HEK293T (cell line): ENCODE measurements at places on chromosomes 11 and 22.

- no peak for DNase-seq
Measured at GRCh38 chr11:69376155-69377028, 82.4 kb downstream of the MYEOV start.

DNA sequence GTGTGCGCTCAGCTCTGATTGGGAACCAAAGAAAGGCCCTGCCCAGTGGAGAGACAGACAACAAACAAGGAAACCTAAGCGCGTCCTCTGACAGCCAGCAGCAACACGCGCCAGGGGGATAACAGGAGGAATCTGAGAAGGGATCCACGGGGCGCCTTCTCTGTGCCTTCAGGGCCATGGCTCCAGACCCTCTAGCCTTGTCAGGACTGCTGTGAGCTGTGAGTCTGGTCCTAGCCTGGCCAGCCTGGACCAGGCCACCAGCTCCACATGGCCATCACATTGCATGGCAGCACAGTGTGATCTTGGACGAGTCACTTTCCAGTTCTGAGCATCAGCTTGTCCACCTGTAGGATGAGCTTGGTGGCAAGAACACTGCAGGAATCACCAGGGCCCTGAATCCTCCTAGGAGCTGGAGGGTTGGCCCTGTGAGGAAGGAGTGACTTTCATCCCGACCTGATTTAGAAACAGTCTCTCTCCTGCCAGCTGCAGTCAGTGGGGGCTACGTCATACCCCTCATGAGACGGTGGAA, 11.8 kb upstream of the MGAT3 start:
- no peak for DNase-seq

DNA sequence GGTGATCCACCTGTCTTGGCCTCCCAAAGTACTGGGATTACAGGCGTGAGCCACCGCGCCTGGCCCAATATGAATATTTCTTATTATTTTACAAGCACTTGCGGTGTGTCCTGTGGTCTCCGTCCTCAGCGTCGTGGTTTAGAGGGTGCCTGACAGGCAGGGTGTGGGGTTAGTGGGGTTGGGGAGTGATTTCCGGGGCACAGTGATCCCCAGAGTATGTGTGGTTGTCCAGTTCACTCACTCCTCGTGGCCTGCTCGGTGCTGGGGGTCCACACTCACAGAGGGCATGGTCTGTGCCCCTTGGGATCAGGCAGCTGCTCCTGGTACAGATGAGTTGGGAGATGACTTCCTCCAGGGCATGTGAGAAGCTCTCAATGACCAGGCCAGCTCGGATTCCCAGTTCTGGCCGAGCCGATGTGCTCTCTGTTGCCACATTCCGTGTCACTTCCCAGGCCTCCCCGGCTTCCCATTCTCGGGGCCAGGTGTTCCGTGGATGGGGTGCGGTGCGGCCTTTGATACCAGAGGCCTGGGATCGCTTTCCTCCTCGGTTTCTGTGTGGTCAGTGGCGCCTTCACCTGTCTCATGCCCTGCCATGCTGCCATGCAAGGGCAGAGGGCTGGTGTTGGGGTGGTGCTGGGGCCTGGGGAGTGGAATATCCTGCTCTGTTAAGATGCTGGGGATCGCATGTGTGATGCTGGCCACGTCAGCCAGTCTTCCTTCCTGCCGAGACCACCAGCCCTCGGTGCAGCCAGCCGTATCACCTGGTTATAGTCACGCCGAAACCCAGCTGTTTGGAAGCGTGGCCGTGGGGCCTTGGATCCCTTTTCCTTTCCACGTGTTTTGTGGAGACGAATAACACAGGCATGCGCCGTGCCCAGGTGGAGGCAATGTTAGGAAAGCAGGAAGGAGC, 39.6 kb downstream of the PARVB start:
- DNase-seq, result no peak

DNA sequence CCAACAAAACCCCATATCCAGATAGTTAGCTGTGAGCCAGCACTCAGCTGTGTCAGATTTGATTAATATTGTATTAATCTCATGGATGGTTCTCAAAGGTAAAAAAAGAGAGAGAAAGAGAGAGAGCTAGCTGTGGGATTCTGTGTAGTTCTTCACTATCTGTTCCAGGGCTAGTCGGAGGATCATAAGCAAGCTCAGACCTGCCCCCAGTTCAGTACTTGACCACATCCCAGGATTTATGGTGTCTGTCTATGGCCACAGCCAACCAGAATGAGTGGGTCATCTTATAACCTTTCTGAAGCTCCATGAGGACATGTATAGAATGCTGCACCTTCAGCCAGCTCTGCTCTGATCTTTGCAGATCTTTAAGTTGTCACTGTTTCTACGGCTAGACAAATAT, 13.5 kb upstream of the B3GNT6 start:
- DNase-seq, result no peak

- no peak for DNase-seq
Measured at GRCh38 chr11:33915526-33915925, 23.6 kb upstream of the LMO2 start.

GRCh38 chr22:30241576-30242371, 4.8 kb downstream of the LIF start:
- DNase-seq, result no peak

GRCh38 chr11:22666325-22666687, at the start of gene GAS2:
Gene GAS2 (plus strand): TSS chr11:22666611. CDS start chr11:22674870, 8,259 bp downstream.
- no peak for DNase-seq

- DNase-seq, result no peak
Measured at GRCh38 chr11:62592146-62592815, 958 bp upstream of the TUT1 start.

GRCh38 chr11:8092587-8093424, 11.8 kb downstream of the TUB start:
- peak; percentile 72 for DNase-seq

DNA sequence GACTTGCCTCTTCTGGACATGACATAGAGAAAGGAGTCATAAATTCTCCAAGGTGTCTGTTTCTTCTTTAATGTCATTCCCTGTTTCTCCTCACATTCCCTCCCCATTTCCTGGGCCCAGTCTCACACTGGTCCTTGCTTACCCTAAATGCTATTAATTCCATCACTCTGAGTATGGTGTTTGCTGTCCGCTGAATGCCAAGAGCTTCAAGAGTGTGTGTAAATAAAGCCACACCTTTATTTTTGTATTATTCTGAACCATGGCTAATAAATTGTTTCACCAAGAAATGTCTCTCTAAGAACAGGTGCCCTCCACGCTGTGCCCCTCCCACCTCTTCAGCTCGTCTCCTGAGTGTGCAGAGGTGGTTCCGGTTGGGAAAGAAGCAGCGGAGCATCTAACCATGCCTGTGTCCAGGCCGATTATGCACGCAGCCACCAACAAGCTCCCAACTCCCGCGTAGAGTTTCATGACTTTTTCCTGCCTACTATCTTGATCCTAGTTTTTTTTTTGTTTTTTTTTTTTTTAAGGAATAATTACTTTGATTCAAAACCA, 8.6 kb downstream of the TMEM121B start:
- no peak for DNase-seq

- DNase-seq, result no peak
Measured at GRCh38 chr11:2466869-2467694, 22.3 kb downstream of the KCNQ1 start.

- no peak for DNase-seq
Measured at GRCh38 chr11:113315811-113316210, 1.4 kb downstream of the TTC12 start.

GRCh38 chr22:50530877-50531545, 1.2 kb upstream of the TYMP start:
- no peak for DNase-seq

- no peak for DNase-seq
Measured at GRCh38 chr22:40973144-40973543, 22.0 kb downstream of the RBX1 start.

- DNase-seq, result no peak
Measured at GRCh38 chr11:79026803-79027445, 413.9 kb downstream of the TENM4 start.

GRCh38 chr11:134685793-134686380, 273.8 kb upstream of the B3GAT1 start:
- no peak for DNase-seq

DNA sequence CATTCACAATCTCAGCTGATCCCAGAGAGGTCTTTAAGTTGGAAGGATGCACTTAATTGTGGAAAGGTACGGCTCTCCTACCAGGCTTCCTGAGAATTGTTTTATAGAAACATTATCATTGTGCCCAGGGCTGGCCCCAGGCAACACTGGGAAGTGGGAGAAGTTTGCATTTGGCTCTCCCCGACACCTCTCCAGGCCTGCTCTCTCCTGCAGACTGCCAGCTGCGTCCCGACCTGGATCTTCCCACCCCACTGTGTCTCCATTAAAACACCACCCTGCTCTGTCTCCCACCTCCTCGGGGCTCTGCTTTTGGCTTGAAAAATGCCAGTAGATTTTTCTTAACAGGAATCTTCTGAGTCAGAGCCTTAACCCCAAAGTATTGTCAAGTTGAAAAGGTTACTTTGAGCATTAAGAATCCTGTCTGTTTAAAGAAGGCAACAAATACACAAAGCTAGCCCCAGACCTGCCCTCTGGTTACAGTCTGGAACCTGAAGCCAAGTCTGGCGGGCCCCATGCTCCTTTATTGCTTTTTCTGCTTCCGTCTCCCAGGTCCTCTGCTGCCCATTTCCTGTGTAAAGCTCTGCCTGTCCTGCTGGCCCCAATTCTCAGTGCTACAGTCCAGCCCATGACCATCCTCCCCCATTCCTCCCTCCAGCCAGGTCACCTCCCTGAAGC, 530.2 kb downstream of the SOX6 start:
- DNase-seq, result no peak

GRCh38 chr11:35246745-35247144, 107.8 kb downstream of the CD44 start:
- DNase-seq, result no peak

DNA sequence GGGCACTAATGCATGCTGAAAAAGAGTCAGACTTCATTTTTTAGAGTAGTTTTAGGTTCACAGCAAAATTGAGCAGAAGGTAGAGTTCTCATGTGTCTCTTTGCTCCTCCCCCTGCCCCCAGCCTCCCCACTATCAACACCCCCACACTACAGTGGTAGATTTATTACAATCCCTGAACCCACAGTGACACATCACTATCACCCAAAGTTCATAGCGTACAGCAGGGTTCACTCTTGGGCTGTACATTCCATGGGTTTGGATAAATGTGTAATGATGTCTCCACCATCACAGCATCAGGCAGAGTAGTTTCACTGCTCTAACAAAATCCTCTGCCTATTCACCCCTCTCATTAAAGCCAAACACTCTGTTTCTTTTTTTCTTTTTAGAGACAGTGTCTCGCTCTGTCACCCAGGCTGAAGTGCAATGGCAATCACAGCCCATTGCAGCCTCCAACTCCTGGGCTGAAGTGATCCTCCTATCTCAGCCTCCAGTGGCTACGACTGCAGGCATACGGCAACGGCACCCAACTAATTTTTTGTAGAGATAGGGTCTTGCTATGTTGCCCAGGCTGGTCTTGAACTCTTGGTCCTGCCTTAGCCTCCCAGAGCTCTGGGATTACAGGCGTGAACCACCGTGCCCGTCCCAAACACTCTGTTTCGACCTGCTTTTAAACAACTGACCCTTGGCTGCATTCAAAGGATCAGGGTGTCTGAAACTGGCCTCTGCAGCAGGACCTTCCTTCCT, 4.1 kb downstream of the BEST1 start:
- no peak for DNase-seq
